ENCODE measurements at places on chromosomes 13 and 19. TPM values are rescaled to one million over a fixed set of nuclear protein-coding genes. Genes with fewer than 3 reads are reported as not detected.

DNA sequence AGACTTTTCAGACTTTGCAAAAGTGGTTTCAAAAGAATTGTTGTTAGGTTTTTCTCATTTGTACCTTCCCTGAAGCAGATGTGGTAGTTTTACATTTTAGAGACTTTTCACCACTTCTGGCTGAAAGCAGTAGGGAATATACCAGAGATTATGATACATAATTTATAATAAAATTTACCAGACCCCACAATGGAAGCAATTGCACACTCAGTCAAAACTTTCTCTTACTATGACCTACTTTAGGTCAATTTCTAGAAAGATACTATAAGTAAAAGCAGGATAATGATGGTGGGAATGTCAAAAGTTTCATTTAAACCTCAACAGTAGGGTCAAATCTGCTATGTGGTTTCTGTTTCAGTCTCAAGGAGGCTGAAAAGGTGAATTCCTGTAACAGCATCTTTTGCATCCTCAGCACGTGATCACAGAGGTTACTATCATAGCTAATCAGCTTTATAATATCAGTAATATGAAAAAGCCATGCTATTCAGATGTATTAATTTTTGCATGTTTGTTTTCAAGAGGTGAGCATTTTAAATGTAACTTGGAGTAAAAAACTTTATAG is 26.9 kb downstream of the PCCA start:
- no peaks in the 10 kb centered on the region for H3K36me3 ChIP-seq
- no peak for DNase-seq
- no peaks in the 10 kb centered on the region for H3K27me3 ChIP-seq
- no peaks in the 10 kb centered on the region for H3K4me1 ChIP-seq

DNA sequence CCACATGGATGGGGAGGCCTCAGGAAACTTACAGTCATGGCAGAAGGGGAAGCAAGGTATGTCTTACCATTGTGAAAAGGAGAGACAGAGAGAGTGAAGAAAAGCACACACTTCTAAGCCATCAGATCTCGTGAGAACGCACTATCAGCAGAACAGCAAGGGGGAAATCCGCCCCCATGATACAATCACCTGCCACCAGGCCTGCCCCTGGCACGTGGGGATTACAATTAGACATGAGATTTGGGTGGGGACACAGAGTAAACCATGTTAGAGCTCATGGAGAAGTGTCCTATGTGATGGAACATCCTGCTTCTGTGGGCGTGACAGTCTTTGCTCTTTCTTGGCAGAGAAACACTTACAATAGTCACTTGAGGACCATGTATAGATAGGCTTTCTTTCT is 28.1 kb upstream of the ZNF331 start:
- no peak overlapping the region for H3K27ac ChIP-seq
- no peaks in the 10 kb centered on the region for H3K4me1 ChIP-seq
- H3K4me3 ChIP-seq: no peak overlapping the region
- no peaks in the 10 kb centered on the region for H3K27me3 ChIP-seq
- H3K36me3 ChIP-seq: no peaks in the 10 kb centered on the region

Gene ZSCAN5B
- not detected for polyA plus RNA-seq

- no peak overlapping the region for H3K4me3 ChIP-seq
- H3K27me3 ChIP-seq: no peaks in the 10 kb centered on the region
- no peak for DNase-seq
Observed at GRCh38 chr13:40109351-40109844, 453.9 kb downstream of the COG6 start.

GRCh38 chr13:113508521-113509254 is 18.2 kb upstream of the DCUN1D2 start:
- H3K4me1 ChIP-seq: no peaks in the 10 kb centered on the region
- H3K36me3 ChIP-seq: peaks cover 71% of the 10 kb centered on the region
- no peak overlapping the region for H3K27ac ChIP-seq
- no peaks in the 10 kb centered on the region for H3K27me3 ChIP-seq
- H3K4me3 ChIP-seq: no peak overlapping the region
- no peak for DNase-seq

DNA sequence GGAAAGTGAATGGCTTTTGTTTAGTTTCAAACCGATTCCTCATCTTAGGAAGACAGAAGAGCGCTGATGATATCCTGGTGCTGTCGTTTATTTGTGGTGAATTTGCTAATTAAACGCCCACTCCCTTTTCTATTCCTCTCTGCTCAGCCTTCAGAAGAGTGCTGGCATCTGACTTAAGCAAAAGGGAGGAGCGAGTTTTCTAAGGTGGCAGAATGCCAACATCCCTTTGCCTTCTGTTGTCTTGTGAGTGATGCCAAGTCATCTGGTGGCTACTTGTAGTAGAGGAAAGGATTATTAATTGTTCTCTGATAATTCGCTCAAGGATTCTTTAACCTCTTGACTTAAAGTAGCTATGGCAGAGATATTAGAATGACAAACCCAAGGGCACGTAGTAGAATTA is 68.1 kb downstream of the ERCC5 start:
- H3K4me1 ChIP-seq: no peaks in the 10 kb centered on the region
- no peak overlapping the region for H3K27ac ChIP-seq
- no peaks in the 10 kb centered on the region for H3K27me3 ChIP-seq
- DNase-seq: no peak
- H3K36me3 ChIP-seq: no peaks in the 10 kb centered on the region

- no peak overlapping the region for H3K4me3 ChIP-seq
- no peaks in the 10 kb centered on the region for H3K27me3 ChIP-seq
- no peak for DNase-seq
- H3K36me3 ChIP-seq: no peaks in the 10 kb centered on the region
Observed at GRCh38 chr13:28251466-28251865, 113.1 kb downstream of the PAN3 start.

Gene RAB3A
- polyA plus RNA-seq: 6.2 TPM

GRCh38 chr13:106063591-106064313 is 471.7 kb downstream of the EFNB2 start:
- no peaks in the 10 kb centered on the region for H3K36me3 ChIP-seq
- no peak overlapping the region for H3K4me3 ChIP-seq
- no peaks in the 10 kb centered on the region for H3K4me1 ChIP-seq
- H3K27ac ChIP-seq: no peak overlapping the region
- no peak for DNase-seq
- no peaks in the 10 kb centered on the region for H3K27me3 ChIP-seq

Gene C19orf73
- not detected for polyA plus RNA-seq

GRCh38 chr13:76882431-76882830 is 3.8 kb downstream of the KCTD12 start:
- H3K36me3 ChIP-seq: no peaks in the 10 kb centered on the region
- DNase-seq: no peak
- peak overlapping the region; percentile 95 for H3K27ac ChIP-seq
- no peaks in the 10 kb centered on the region for H3K4me1 ChIP-seq
- H3K27me3 ChIP-seq: no peaks in the 10 kb centered on the region
- peak overlapping the region; percentile 83 for H3K4me3 ChIP-seq

DNA sequence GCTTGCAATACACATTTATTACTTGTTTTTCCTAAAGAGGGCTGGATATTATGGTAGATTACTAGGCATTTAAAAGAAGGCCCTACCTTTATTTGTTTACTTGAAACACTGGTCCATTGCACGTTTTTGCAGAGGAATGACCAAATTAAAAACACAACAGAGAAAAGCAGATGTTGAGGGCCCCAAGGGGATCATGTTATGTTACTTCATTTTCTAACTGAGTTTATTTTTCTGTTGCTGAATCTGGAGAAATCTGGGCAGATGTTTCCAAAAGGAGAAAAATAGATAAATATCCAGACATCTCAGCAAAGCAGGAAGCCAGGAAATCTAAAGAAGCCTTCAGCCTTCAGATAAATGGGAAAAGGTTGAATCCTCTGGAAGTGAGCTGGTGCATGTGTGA is 353.0 kb downstream of the NDFIP2 start:
- H3K27ac ChIP-seq: no peak overlapping the region
- H3K36me3 ChIP-seq: no peaks in the 10 kb centered on the region
- no peak overlapping the region for H3K4me3 ChIP-seq
- no peaks in the 10 kb centered on the region for H3K4me1 ChIP-seq
- DNase-seq: no peak
- no peaks in the 10 kb centered on the region for H3K27me3 ChIP-seq

- no peak overlapping the region for H3K27ac ChIP-seq
- H3K27me3 ChIP-seq: no peaks in the 10 kb centered on the region
- no peaks in the 10 kb centered on the region for H3K36me3 ChIP-seq
- DNase-seq: no peak
Observed at GRCh38 chr19:34104096-34104495, 68.2 kb upstream of the LSM14A start.

DNA sequence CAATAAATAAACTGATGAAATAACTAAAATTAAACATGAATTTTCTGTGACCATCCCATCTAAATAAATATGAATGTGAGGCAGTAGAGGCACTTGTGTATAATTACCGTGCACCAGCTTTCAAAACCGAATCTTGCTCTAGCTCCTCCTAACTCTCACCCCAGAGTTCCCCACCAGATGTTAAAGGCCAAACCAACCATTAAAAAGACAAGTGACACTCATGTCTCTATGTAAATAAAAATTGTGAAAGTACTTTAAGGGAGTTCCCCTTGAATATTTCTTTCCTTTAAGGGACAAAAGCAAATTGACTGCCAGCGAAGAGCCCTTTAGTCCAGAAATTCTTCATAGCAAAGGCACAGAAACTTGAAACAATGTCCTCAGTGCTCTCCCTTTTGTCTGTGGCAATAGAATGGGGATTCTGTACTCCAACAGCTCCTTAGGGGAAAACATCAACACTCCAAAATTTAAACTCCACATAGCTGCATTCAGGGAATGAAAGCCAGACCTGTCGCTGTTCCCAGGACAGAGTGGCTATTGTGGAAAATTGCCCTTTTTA is 101.7 kb upstream of the SOX21 start:
- H3K4me1 ChIP-seq: no peaks in the 10 kb centered on the region
- H3K36me3 ChIP-seq: no peaks in the 10 kb centered on the region
- H3K27me3 ChIP-seq: no peaks in the 10 kb centered on the region
- H3K4me3 ChIP-seq: no peak overlapping the region
- DNase-seq: no peak
- H3K27ac ChIP-seq: no peak overlapping the region

Gene ZIC2
- not detected for polyA plus RNA-seq

GRCh38 chr13:30872276-30872594 is 33.8 kb upstream of the MEDAG start:
- H3K27ac ChIP-seq: no peak overlapping the region
- H3K27me3 ChIP-seq: no peaks in the 10 kb centered on the region
- H3K4me1 ChIP-seq: no peaks in the 10 kb centered on the region
- DNase-seq: no peak
- no peaks in the 10 kb centered on the region for H3K36me3 ChIP-seq
- H3K4me3 ChIP-seq: no peak overlapping the region

Gene B3GNT3
- 0.13 TPM for polyA plus RNA-seq

DNA sequence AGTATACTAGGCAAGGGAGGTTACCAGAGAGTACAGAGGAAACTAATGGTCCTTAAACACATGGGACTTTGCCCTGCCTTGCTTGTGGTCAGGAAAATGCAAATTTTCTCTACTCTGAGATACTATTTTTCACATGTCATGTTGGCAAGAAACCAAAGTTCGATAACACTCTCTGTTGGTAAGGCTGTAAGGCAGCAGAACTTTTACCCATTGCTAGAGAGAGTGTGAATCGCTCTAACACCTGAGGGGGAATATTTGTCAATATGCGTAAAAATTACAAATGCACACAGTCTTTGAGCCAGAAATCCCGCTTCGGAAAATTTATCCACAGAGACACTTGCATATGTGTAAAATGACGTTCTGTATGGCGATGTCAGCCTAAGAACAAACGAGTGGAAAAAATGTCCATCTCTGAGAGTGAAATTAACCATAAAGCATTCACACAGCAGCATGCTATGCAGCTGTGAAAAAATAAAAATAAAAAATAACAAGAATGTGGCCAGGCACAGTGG is 9.5 kb upstream of the RFX1 start:
- no peak overlapping the region for H3K4me3 ChIP-seq
- H3K4me1 ChIP-seq: peaks cover 3% of the 10 kb centered on the region
- H3K27ac ChIP-seq: no peak overlapping the region
- no peaks in the 10 kb centered on the region for H3K36me3 ChIP-seq
- H3K27me3 ChIP-seq: no peaks in the 10 kb centered on the region
- no peak for DNase-seq

DNA sequence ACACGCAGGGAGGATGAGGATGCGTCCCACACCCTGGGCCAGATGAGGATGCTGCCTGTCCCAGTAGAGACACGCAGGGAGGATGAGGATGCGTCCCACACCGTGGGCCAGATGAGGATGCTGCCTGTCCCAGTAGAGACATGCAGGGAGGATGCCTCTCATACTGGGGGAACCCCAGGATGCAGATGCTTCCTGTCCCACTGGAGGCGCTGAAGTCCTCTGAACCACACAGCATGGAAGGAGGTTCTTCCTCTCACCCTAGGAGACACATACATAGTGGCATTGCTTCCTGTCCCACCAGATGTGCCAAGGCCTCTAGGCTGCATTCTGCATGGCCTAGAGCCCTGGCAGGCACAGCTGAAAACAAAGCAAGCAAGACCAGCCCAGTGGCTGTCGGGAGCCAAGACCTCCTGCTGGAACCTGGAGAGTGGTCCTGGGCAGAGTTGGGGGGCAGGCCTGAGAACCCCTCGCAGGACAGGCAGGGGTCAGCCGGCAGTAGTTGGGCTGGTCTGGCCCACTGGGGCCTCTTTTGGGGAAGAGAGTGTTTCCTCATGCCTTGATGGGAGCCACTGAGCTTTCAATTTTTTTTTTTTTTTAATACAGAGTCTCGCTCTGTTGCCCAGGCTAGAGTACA is 4.3 kb downstream of the HPN start:
- H3K36me3 ChIP-seq: no peaks in the 10 kb centered on the region
- peaks cover 6% of the 10 kb centered on the region for H3K27me3 ChIP-seq
- no peak overlapping the region for H3K4me3 ChIP-seq
- H3K27ac ChIP-seq: no peak overlapping the region
- no peak for DNase-seq
- H3K4me1 ChIP-seq: peaks cover 8% of the 10 kb centered on the region

Gene STRN4
- 78.6 TPM for polyA plus RNA-seq

DNA sequence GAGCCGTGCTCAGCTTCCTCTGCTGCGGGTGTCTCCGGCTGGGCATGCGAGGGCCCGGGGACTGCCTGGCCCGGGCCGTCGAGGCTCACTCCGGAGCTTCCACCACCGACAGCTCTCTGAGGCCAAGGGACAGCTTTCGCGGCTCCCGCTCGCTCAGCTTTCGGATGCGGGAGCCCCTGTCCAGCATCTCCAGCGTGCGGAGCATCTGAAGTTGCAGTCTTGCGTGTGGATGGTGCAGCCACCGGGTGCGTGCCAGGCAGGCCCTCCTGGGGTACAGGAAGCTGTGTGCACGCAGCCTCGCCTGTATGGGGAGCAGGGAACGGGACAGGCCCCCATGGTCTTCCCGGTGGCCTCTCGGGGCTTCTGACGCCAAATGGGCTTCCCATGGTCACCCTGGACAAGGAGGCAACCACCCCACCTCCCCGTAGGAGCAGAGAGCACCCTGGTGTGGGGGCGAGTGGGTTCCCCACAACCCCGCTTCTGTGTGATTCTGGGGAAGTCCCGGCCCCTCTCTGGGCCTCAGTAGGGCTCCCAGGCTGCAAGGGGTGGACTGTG is 1.2 kb downstream of the S1PR4 start:
- DNase-seq: no peak
- H3K36me3 ChIP-seq: no peaks in the 10 kb centered on the region
- H3K27me3 ChIP-seq: no peaks in the 10 kb centered on the region
- peak overlapping the region; percentile 85 for H3K27ac ChIP-seq

Data from left lung (tissue), 14 donors.